Kidney (tissue), 22 donors: ENCODE measurements at places on chromosomes 11 and 22.

DNA sequence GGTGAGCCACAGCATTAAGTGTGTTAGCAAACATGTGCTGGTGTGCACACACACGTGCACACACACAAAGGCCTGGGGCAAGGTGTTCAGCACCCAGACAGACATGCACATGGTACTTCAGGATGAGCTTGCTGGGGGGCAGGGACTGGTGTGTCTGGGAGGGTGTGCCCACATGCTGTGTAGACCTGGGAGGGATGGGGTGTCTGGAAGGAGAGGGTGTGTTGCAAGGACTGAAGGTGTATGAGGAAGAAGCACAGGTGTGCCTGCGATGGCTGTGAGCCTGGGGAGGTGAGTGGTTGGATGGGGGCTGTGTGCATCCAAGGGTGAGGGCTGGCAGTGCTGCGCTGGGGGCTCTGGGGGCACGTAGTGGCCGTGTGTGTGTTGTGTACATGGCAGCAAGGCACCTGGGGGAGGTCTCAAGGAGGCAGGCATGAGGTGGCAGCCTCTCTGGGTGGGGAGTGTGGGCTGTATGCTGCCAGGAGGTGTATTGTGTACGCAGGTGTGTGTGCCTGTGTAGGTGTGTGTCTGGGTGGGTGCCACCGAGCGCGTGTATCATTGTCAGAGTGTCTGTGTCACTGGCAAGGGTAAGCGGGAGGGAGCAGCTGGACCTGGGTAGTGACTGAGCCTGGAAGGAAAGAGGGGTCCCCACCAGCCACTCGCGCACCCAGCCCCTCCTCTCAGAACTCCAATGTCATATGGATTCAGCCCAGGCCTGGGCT is 2.2 kb downstream of the NRXN2 start:
- DNase-seq = no peak

GRCh38 chr11:109926941-109927340 is 166.3 kb upstream of the ZC3H12C start:
- DNase-seq = no peak

- DNase-seq = no peak
Measured at GRCh38 chr11:116144387-116144958, 628.3 kb downstream of the BUD13 start.

GRCh38 chr22:26043031-26043430 is 126.2 kb upstream of the SEZ6L start:
- no peak for DNase-seq

- no peak for DNase-seq
Measured at GRCh38 chr11:45365961-45366618, 79.9 kb upstream of the SYT13 start.

DNA sequence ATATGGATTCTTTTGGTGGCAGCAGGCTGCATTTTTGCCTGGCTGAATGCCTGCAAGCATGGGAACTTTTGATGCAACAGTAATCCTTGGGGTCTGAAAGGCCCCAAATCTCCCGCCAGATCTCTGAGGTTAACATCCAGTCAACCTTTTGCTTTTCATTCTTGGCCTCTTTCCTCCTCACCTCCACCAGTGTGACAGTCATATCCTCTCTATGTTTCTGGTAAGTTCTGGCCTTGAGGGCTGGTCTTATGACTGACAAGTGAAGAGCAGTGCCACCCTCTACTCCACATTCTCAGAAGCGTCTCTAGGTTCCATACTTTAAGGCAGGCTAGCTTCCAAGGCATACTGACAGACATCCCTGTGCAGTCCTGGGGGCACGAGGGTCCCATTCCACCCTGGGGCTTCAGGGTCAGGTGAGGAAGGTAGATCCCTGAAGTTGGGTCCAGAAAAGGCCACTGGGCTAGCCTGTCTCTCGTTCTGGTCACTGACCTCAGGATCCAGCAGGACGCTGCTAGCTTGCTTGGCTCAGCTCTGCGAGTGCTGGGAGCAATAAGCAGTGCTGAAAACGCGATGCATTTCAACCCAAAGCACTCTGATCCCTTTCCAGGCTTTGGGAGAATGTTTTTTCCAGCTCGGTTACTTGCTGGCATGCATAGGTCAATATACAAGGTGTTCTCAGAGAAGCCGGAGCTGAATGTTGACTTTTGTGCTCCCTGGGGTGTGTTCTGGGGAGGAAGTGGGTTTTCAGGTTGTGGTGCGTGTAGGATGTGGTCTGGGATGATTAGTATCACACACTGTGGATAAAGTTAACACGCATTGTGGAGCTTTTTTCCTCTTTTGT is 75.2 kb downstream of the PTPRJ start:
- peak; percentile 88 for DNase-seq

GRCh38 chr11:11387622-11388305 is 34.7 kb upstream of the CSNK2A3 start:
- DNase-seq = no peak

DNA sequence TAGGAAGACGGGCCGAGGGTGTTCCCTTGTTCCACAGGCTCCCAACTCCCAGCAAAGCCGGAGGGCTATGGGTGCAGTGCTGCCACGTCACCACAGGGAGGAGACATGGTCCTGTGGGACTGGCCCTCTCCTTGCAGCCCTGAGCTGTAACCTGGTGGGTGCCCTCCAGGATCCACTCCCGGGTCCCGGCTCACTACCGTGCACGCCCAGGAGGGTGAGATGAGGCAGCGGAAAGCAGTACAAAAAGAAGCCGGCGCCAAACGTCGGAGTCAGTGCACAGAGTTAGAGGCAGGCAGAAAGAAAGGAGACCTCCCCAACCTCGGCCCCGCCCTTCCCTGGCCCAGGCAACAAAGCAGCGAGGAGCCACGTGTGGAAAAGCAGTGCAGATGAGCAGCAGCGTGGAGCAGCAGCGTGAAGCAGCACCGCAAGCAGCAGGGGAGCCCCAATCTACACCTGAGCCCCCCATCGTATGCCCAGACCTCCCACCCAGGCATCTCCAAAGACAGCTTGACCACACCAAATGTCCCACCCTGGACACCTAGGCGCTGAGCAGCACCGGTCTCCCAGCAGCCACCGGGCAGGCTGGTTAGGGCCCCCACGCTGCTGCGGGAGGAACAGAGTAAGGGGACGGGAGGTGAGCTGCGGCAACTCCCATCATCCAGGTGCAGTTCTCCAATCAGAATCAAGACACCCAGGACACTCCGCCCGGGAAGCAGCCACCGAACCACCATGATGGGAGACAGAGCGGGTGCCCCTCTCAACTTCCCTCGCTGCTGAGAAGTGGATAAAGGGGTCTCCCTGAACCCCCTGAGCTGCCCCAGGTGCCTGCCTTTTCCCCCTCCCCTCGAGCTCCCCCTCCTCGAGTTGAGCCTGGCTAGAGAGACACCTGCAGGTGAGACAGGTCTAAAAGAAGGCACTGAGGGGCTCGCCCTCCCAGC is 28.8 kb downstream of the IGSF9B start:
- DNase-seq = peak; percentile 86

DNA sequence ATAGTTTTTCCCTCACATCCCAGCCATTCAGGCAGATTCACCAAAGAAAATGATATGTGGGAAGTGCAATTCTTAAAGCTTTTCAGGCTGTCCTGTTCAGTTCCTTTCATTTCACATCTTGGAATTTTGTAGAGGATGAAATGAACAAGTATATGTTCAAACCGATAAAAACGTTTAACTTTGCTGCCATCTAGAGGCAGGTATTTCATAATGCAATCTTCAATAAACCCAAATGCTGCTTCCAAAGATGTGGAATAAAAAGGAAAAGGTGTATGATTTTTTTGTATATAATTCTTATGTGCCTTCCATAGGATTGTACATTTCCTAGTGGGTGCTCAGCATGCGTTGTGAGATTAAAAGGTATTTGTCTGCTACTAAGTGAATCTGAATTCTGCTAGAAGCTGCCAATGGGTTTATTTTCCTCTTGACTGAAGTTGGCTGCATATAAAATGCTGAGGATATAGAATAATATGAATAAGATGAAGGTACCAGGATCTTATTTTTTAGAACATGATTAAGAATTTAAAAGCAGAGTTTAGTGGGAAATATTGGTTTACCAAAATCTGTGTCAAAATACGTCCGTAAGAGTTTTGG is 199.3 kb downstream of the PGR start:
- DNase-seq = no peak

GRCh38 chr11:115901069-115901468 is 396.9 kb upstream of the CADM1 start:
- no peak for DNase-seq

GRCh38 chr11:121415856-121416255 is 36.3 kb upstream of the SORL1 start:
- DNase-seq = no peak

DNA sequence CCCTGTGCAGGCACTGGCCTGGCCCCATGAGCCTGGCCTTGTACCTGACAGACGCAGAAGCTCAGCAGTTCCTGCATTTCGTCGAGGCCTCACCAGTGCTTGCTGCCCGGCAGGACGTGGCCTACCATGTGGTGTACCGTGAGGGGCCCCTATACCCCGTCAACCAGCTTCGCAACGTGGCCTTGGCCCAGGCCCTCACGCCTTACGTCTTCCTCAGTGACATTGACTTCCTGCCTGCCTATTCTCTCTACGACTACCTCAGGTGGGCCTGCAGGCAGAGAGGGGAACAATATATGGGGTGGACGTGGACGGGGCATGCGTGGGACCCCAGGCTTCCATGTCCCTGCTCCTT is 4.9 kb downstream of the LARGE2 start:
- no peak for DNase-seq

GRCh38 chr11:102572554-102573220 is 42.1 kb upstream of the MMP7 start:
- no peak for DNase-seq

GRCh38 chr11:86499723-86500129 is 125.0 kb downstream of the CCDC81 start:
- no peak for DNase-seq

DNA sequence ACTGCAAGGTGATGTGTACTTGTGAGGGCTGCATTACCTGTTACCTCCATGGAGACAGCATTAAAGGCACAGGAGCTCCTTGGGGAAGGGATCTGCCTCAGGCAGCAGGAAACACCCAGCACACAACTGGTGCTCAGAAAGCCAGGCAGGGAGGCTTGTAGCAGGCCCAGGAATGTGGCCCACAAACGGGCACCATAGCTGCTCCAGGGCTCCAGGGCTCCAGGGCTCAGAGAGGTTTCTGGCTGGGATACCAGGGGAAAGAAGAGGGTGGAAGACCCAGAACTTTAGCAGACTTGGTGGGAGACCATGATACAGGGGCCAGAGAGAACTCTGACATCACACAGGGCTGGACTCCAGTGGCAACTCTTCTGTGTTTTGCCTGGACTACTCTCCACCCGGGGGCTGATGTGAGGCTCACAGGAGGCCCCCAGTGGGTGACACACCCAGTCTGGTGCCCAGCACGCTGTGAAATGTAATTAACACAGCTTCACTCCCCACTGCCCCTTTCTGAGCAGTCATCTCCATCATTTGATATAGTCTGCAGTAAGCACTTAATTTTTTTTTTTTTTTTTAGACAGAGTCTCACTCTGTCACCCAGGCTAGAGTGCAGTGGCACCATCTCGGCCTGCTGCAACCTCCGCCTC is 14.7 kb upstream of the SULT4A1 start:
- no peak for DNase-seq

- no peak for DNase-seq
Measured at GRCh38 chr11:114987186-114987760, 308.9 kb downstream of the NXPE2 start.

- DNase-seq = no peak
Measured at GRCh38 chr22:49948116-49948957, 12.2 kb upstream of the PIM3 start.

GRCh38 chr11:849104-849824 is 6.6 kb downstream of the TSPAN4 start:
- peak; percentile 74 for DNase-seq

DNA sequence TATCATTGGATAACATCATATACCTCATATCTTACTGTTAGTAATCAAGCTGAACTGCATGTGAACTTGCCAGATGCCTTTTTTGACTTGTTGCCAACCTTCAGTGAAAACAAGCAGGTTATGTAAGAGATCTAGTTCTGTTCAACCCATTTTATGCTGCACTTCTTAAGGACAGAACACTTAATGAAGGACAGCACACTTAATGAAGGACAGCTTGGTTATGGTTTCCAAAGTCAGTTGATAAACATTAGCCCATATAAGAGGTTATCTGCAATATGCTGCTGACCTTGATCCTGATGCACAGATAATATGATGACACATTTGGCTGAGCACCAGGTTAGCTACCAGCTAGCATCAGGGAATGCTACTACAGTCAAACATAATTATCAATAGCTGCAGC is 358.7 kb upstream of the PDGFD start:
- DNase-seq = no peak
